ENCODE measurements at places on chromosomes 1 and 21.

- DNase-seq, result no peak
Measured at GRCh38 chr1:55819011-55819410, 603.8 kb upstream of the USP24 start.

- peak; percentile 5 for DNase-seq
Measured at GRCh38 chr1:16012590-16013219, 5.1 kb downstream of the HSPB7 start.

DNA sequence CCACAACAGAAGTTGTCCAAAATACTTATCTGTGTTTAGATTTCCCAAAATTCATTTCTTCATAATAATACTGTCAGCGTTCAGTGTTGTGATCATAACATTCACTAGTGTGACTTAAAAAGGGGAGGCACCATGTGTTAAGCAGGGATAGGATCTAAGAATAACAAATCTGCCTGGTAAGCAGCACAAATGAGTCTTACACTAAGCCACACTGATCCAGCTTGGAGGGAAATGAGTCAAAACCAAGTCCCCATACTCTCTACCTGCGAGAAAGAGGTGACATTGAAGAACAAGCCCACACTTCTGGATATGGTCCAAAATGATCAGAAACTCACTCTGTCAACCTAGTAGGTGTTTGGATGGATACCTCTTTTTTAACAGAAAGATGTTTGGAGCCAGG, 145.5 kb downstream of the CRB1 start:
- no peak for DNase-seq

GRCh38 chr21:45455674-45456583, 51.0 kb downstream of the COL18A1 start:
- DNase-seq, result no peak

DNA sequence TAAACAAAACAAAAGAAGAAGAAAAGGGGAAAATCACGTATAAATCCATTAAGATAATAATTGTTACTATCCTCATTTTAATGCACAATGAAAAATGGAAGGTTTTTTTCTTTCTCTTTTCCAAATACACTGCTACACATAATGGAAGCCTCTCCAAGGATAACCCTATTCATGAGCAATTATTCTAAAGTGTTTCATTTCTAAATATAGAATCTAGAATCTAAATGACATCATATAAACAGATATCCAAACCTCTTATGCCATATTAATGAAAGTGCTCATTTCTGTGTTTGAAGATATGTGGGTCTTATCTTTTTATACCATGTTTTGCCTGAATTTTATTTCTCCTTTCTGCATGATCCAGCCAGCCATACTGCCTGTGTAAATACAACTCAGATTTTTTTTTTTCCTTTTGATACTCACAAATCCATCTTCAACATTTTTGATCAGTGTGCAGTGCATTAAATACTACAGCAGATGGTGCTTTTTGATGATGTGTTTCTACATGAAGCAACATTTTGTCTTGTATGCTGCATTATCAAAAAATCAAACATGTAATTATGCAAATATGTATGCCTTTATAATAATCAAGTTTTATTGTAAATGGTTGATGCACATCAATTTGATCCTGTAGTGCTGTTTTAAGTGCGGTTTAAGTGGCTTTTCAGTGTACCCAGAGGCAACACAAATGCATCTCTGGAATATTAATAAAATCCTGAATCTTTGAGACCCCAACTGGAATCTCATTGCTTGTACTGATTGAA, 625.6 kb upstream of the PTBP2 start:
- no peak for DNase-seq

DNA sequence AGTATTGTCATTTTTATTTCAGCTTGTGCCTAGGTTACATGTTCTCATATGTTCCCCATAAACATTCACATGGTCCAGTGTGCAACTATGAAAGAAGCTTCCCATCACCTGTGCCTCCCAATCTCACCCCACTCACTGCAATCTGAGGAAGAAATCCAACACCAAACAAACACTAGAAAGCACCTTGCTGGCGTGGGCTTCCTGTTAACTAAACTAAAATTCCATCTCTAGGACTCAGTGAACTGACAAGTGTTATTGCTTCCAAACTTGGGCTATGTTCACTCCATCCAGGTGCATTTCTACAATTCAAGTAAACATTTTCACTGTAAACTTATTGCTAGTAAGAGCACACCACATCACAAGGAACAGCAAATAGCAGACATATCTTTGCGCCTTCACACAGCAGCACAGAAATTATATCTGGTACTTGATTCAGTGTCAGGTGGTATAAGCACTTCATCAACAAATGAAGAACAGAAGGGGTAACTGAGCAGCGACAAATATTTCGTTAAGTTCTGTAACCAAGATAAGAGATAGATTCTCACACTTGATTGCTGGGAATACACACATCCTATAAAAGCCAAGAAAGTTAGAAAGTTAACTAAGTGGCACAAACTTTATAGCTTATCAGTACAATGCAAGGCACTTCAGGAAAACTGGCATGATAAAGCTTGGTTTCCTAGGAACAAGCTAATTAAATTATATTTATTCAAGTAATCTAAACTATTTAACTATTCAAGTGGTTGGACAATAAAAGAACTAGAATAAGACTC, 8.9 kb upstream of the KCNJ15 start:
- no peak for DNase-seq

Data from CD4-positive, alpha-beta T cell treated with Interleukin-4 for 1 hour (primary cell).